Activated naive CD4-positive, alpha-beta T cell treated with Interleukin-2 at 50 U/mL for 16 hours (primary cell): ENCODE measurements at places on chromosomes 1 and 21.

DNA sequence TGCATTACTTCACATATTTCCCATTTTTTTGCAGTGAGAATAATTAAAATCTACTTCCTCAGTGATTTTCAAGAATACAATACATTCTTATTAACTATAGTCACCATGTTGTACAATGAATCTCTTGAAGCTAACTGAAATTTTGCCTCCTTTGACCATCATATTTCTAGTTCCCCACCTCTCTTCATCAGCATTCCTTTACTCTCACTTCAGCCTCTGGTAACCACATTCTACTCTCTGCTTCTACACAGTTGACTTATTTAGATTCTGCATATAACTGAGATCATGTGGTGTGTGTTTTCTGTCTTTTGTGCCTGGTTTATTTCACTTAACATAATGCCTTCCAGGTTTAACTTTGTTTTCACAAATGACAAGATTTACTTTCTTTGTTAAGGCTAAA is 304.4 kb upstream of the LYPLAL1 start:
- DNase-seq = no peak

DNA sequence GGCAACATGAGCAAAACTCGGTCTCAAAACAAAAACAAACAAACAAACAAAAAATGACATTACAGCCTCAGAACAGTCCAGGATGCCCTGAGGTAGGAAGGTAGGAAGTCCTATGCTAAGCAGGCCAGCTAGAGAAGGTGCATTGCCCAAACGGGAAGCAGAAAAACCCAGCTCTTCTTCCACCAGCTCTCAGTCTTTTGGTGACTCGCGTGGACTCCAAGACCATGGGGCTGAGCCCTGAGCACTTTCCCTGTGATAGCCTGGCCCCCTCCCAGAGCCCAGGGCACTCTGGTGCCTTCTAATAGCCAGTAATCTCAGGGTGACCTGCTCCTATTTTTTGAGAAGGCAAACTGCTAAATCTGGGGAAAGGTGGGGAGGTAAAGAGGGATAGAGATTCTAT is 16.1 kb downstream of the PHLDA3 start:
- no peak for DNase-seq

DNA sequence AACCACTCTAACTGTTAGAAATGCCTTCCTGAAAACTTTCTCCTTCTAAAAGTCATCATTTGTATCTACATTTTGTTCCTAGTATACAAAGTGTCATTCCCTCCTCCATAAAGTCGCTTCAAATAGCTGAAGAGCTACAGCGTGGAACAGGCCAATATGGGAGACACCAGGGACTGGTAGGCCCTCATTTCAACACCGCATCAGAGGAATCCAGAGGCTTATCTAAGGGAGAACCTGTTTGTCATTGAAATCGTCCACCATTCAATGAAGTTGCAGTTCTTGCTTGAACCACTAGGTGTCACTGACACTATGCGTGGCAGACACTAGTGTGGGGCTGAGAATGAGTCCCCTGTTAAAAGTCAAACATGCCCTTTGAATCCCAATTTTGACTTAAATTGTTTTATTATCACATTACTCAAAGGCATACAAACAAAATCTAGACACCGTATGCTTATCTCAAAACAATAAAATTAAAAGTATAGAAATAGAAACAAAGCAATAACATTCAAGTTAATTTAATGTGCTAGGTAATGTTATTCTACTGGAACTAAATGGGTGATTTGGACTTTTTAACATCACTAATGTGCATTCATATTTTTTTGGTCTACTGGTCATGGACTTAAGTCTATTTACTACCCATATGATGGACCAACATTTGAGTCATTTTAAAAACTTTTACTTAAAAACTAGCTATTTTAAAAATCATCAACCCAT is 182.3 kb downstream of the FCRL5 start:
- peak; percentile 10 for DNase-seq

GRCh38 chr1:58780836-58781452 is 2.9 kb downstream of the JUN start:
- DNase-seq = no peak

DNA sequence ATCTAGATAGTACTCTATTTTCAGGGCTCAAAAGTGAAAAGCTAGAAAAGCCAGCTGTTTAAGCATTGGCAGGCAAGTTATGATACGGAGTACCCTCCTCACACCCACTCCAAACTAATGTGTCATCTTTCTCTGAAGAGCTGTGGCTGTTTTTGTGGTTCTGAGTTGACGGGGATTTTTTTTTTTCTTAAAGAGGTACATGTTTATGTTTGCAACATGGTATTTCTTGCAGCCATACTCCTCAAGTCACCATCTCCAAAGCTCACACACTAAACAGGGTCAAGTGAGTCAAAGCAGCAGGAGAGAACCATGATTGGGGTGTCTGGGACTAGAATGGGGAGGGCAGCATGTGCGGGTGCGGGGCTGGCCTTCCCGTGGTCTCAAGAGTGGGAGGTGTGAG is 347.2 kb downstream of the DISC1 start:
- DNase-seq = peak; percentile 6

DNA sequence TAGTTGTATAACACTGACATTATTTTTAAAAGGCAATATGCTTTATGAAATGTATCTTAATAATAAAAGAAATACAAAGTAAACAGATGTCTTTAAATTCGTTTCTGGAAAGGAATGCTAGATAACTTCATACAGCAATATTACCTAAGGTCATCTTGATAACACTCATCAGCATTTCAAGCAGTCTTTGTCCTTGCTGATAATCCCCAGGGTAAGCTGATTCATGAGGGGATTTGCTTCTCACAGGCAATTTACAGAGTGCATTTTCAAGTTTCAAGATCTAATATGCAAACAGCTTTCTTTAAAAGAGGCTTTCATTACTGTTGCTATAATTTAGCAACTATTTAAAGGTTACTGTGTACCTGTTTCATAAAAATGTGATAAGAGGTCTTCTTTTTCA is 75.2 kb upstream of the NEK2 start:
- DNase-seq = no peak

- no peak for DNase-seq
Measured at GRCh38 chr1:6007318-6008083, 15.3 kb upstream of the NPHP4 start.

GRCh38 chr1:94865360-94865759 is 45.2 kb downstream of the SLC44A3 start:
- DNase-seq = no peak

- DNase-seq = no peak
Measured at GRCh38 chr1:178031856-178032320, 62.0 kb upstream of the RASAL2 start.

GRCh38 chr1:236400061-236400603 is 6.0 kb downstream of the EDARADD start:
- no peak for DNase-seq

DNA sequence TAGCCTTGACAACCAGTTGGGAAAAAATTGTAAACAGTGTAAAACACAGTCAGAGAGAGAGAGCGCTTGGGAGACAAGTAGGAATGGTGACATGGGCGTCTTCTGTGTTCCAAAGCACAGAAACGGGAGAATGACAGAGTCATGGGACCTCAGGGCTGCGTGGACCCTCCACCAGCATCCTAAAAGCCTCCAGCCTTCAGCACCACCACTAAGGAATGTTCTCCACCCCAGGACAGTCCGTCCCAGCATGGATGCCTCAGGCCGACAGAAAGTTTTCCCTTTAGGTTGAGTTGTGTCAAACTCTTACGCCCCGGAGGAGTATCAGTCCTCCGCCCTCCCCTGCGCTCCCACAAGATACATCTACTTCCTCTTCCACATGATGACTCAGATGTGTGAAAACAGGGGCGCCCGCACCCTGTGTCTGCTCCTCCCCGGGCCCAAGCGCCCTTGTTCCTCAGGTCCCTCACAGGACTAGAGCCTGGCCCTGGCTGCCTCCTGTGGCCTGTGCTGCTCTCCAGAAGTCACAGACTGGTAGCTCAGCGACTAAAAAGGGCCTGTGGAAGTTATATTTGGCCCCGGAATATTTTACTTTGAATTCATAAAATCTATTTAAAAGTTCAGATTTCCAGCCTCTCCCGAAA is 63.9 kb upstream of the EFHD2 start:
- DNase-seq = peak; percentile 61

GRCh38 chr1:165356876-165357275 is 361 bp upstream of the LMX1A start:
- no peak for DNase-seq

- DNase-seq = no peak
Measured at GRCh38 chr1:27402349-27402754, 9.9 kb downstream of the GPR3 start.

DNA sequence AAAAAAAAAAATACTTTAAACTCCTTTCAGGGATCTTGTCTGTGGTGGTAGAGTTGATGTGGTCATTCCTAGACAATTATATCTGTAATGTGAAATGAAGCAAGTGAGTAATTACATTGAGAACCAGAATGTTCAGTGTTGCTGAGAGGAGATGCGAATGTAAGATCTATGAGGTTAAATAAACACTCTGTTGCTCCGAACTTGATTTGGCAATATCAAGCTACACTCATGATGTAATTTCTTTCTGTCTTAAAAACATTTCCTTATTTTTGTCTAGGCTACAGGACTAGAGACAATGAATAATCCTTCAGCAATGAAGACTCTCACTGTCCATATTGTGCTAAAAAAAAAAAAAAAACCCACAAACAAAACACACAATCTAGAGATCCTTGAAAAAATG is 63.1 kb upstream of the IGSF5 start:
- DNase-seq = no peak

DNA sequence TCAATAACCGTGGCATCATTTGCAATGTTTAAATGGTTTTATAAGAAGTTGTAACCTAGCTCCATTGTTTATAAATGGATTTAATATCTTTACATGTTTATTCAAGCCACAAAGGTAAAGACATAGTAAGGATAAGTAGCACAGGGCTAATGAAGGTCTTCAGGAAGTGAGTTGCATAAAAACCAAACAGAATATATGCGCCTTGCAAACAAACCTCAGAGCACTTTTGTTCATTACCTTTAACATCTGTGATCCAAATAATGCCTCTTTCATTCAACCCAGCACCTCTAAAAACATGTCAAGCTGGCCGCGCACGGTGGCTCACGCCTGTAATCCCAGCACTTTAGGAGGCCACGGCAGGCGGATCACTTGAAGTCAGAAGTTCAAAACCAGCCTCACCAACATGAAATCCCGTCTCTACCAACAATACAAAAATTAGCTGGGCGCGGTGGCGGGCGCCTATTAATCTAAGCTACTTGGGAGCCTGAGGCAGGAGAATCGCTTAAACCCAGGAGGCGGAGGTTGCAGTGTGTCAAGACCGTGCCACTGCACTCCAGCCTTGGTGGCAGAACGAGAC is 25.3 kb downstream of the BRINP3 start:
- DNase-seq = no peak

DNA sequence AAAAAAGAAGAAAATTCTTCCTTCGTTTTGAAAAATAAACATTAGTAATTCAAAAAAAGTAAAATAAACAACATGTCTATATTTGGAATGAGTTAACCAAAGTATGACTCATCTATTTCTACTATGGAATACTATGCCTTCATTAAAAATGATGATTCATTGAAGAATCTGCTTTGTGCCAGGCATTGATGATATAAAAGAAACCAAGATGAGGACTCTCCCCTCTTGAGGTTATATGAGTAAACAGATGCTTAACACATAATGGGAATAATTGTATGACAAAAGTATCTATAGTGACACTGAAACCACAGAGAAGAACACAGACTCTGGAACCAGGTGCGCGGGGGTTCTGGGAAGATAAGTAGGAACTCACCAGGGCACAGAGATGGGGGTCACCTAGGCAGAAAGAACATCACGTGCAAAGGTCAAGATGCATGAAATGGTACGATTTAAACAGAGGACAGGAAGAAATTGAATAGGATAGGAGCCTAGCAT is 18.8 kb downstream of the ELF3 start:
- DNase-seq = no peak

DNA sequence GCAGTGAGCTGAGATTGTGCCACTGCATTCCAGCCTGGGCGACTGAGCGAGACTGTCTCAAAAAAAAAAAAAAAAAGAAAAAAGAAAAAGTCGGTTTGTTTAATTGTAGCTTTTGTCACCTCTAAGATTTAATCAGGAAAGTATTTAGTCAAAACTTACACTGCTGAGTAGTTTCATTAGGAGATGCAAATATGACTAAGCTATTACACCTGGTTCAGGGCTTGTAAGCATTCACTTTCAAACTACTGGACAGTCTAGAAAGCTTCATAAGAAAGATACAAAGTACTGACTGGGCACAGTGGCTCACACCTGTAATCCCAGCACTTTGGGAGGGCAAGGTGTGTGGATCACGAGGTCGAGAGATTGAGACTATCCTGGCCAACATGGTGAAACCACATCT is 75.9 kb upstream of the CACYBP start:
- no peak for DNase-seq

- peak; percentile 47 for DNase-seq
Measured at GRCh38 chr21:34073749-34074282, 438 bp downstream of the MRPS6 start.

- DNase-seq = no peak
Measured at GRCh38 chr1:53075761-53076163, 13.7 kb downstream of the PODN start.

GRCh38 chr1:66266350-66266749 is 267.6 kb upstream of the SGIP1 start:
- DNase-seq = no peak
